Choroid plexus epithelial cell (primary cell): ENCODE measurements at places on chromosomes 13 and 19.

GRCh38 chr13:113636266-113636963 lies 21.6 kb downstream of the ATP4B start:
- no peak for DNase-seq

DNA sequence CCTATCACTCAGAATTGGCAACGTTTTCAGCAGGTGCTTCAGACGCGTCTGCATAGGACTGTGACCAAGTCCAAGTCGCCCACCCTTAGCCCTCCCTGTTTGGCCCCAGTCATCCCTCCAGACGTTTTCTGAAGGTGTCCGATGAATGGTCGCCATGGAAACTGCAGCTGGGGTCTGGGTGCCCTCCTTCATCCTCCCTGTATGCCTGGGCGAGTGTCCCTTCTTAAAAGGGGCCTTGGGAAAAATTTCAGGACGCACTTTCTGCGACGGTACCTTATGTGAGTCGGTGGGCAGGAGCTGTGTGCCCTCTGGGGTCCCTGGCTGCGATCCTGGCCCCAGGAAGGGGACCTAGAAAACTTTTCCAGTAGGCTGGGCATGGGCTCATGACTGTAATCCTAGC lies 25.1 kb downstream of the MAN2B1 start:
- DNase-seq, result no peak

- DNase-seq, result peak; percentile 38
Observed at GRCh38 chr13:59834801-59835200, 328.9 kb downstream of the DIAPH3 start.

DNA sequence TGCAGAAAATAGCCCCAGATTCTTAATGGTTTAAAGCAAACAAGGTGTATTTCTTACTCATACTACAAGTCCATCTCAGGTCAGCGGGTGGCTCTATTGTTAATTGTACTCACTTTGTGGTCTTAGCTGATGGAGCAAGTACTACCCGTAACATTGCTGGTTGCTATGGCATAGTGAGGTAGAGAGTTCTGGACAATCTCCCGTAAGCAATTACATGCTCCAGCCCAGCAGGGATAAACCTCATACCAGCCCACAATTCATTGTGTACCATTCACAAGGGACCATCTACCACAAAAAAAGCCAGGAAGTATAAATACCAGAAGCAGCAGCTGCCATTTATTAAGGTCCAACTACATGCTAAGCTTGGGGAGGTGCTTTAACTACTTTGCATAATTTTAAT lies 167.1 kb downstream of the PCDH9 start:
- no peak for DNase-seq

- no peak for DNase-seq
Observed at GRCh38 chr13:99354371-99354951, 47.3 kb upstream of the GPR183 start.

DNA sequence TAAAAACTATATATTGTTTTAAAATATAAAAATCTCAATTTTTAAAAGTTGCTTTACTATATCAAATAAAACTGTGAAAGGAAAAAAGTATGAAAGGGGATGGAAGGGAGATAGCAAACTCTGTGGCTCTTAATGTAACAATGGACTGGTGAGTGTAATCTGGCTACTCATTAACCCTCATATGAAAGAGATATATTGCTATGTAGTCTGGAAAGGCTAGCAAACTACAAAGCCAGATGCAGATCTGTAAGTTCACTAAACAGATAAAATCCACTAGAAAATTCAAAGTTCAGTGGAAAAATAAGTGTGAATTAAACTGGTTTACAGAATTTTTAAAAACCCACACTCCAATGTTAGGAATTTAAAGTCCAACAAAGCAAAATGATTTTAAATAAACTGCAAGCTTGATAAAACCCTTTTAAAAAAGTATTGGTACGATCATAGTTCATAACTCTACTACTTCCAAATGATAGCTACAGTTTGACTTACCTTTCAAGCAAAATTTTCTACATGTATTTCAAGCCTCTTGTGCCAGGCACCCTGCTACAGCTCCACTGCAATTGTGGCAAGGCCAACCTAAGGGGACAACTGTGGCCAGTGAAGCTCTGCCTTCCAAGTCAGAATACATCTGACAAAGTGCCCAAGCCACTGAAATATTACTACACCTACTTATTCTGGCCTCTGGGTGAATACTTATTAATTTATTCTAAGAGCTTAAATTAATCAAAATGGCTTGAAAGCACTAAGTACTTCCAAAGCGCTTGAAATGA lies 647 bp upstream of the ELF1 start:
- no peak for DNase-seq

- DNase-seq, result no peak
Observed at GRCh38 chr13:98994896-98995295, 17.0 kb upstream of the DOCK9 start.

DNA sequence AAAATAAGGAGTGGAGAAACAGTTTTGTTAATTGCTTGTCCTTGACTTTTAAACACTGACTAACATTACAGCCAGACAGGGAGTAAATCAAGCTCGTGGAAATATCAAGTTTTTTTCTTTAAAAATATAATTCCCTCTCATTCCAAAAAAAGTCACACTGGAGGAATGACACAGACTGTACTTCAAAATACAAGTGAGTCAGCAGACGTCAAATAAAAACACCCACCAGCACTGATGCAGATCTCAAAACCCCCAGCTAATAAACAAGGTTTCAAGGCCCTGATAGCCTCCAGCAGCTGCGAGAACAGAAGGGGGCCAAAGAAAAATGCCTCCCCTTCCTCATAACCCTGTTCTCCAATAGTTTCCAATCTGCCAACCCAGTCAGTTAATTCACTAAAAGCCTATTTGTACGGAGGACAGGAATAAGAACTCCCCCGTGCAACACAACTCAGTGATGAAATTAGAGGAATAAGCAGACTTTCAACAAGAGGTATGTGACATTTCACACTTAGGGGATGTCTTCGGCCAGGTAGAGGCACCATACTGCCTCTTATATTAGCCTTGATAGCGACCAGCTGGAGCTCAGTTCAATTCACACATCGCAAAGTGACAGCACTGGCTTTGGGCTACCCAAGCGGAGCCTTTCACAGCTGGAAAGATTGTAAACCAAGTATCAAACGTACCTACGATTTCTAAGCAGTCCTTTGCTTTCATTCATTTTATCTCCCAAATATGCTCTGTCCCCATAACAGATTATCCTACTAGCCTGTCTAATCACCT lies 561.0 kb upstream of the KLF12 start:
- peak; percentile 24 for DNase-seq

DNA sequence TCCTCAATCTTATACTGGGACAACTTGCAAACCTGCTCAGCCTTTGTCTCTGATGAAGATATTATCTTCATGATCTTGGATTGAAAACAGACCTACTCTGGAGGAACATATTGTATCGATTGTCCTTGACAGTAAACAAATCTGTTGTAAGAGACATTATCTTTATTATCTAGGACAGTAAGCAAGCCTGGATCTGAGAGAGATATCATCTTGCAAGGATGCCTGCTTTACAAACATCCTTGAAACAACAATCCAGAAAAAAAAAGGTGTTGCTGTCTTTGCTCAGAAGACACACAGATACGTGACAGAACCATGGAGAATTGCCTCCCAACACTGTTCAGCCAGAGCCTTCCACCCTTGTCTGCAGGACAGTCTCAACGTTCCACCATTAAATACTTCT lies 4.0 kb upstream of the KLK3 start:
- DNase-seq, result no peak
